ENCODE measurements at places on chromosomes 7 and 10.

DNA sequence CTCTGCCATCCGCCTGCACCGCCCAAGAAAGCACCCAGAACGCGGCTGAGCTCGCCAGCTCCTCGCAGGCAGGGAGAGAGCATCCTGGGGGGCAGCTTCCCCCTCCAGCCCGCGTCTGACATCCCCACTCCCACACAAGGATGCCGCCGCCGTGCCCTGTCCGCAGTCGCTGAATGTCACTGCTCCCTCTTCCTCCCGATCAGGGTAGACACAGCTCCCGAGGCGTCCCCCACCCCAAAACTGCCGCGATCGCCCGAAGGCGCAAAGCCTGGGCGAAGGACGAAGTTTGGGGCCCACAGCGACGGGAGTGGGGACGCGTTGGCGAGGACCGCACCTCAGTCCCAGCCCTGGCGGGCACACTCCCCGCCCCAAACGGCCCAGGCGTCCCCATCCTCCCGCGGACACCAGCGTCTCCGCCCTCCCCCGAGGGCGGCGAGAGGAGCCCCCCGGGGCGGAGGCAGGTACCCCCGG is 1.5 kb upstream of the KAT6B start:
- DNase-seq, result no peak

DNA sequence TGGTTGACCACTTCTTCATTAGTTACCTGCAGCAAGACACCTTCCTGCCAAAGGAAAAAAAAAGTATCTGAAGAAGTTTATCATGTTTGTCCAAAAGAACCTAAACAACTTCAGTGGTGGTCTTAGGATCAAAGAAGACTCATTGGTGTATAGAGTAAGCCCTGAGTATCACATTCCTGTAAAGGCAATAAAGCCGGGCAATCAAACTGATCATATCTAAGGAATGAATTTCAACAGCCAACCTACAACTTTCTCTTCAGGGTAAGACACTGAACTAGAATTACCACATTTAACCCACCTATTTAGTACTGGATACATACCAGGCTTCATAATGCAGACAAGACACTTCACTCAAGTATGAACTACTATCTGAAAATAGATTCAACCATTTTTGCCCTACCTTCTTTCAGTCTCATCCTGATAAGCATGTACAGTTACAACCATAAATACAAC is 10.1 kb downstream of the HNRNPA2B1 start:
- no peak for DNase-seq

- DNase-seq, result no peak
Observed at GRCh38 chr10:33391611-33392465, 57.4 kb upstream of the NRP1 start.

DNA sequence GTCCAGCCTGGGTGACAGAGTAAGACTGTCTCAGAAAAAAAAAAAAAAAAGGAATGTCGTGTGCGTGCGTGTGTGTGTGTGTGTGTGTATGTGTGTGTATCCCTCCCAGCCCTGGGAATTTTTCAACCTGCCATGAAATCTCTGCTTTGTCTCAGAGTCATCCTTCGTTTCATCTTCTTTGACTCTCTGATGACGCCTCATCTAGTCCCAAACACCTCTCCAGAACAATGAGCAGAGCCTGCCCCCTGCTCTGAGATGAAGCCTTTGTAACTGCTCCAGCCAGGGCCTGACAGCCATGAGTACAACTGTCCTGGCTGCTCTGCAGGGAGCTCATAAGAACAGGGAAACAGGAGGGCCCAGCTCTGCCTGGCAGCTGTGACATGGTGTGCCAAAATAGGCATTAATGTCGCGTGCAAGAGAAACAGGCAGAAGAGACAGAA is 149.5 kb downstream of the FAM107B start:
- DNase-seq, result no peak

GRCh38 chr10:11838298-11838852 is 15.2 kb downstream of the PROSER2 start:
- no peak for DNase-seq

DNA sequence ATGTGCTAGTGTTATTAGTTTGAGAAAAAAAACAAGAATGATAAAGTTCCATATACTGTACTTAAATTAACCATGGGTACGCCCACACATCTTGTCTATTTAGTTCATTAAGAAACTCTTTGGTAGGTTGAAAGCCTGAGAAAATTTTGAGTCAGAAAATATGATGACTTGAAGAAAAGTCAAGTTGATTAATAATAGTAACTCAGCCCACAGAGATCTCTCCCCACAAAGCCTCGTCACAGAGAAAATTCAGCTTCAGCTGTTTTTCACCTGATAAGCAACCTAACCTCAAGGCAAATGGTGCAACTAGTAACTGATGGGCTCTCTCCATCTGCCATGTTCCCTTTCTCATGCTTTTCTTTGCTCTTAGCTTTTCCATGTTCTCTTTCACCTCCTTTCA is 1021.6 kb downstream of the GATA3 start:
- DNase-seq, result no peak

- DNase-seq, result no peak
Observed at GRCh38 chr7:24922099-24922773, 57.7 kb downstream of the OSBPL3 start.

- DNase-seq, result no peak
Observed at GRCh38 chr10:72719941-72720592, 28.1 kb downstream of the MCU start.

- DNase-seq, result peak; percentile 36
Observed at GRCh38 chr10:70761031-70761601, 24.1 kb downstream of the TBATA start.

- DNase-seq, result no peak
Observed at GRCh38 chr7:110938165-110938564, 152.8 kb upstream of the LRRN3 start.

- no peak for DNase-seq
Observed at GRCh38 chr10:125014086-125014830, 72.3 kb downstream of the ZRANB1 start.

DNA sequence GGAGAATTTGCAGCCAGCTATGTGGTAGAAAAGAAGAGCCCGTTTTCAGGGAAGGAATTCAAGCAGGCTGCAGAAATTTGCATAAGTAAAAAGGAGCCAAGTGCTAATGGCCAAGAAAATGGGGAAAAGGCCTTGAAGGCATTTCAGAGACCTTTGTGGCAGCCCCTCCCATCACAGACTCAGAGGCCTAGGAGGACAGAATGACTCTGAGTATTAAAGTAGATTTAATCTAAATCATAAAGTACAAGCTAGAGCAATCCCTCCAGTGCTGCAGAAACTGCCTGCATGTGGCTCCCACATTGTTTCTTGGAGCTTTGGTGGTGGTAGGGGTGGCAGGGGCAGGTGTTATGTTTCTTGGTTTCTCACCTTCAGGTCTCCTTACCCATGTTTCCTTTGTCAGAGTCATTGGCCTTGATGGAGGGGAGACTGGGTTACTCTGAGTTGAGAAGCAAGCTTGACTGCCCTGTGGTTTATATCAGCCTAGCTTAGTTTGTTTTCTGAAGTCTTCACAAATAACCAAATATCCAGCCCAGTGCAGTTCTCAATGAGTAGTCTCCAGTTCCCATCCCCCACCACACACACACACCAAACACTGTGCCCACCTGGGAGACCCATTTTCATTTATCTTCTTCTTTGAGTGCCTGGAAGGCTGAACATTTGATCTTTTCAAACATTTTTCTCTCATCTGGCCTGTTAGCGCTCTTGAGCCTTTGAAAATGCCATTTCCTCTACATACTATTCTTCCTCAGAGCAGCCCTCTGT is 34.5 kb downstream of the ITPRIP start:
- DNase-seq, result no peak

DNA sequence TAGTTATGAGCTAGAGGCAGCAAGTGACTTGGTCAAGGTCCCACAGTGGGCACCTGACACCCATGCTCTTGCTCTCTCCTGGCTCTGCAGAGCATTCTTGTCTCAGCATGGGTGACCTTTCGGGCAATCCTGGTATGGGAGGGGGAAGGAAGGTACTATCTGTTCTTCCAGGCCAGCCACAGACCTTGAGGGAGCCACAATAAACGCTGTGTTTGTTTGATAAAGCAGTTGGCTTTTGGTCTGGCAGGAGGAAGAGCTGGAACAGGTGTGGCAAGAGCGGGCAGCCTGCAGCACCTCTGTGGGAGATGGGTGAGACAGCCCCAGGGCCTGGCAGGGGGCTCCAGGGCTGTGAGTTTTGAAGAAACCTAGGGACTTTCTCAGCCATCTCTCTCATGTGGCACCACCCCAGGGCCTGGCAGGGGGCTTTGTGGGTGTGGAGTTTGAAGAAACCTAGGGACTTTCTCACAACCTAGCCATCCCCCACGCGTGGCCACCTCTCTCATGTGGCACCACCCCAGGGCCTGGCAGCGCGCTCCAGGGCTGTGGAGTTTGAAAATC is 11.4 kb downstream of the CLDN3 start:
- no peak for DNase-seq

DNA sequence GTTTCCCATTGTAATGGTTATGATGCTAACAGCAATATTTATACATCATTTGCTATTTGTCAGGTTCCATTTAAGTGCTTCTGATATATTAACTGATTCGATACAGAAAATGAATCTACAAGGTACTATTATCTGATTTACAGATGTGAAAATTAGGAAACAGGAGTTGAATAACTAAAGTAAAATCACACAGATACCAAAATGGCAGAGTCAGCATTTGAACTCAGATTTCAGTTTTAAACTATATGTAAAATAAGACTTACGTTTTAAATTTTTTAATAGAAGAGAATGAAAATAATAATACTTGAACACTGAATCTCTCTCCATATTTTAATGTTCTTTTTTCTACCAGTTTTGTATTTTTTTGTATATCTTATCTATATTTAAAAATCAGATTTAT is 313.2 kb downstream of the MDFIC start:
- no peak for DNase-seq

- DNase-seq, result peak; percentile 53
Observed at GRCh38 chr10:18214691-18215563, 74.7 kb downstream of the CACNB2 start.

DNA sequence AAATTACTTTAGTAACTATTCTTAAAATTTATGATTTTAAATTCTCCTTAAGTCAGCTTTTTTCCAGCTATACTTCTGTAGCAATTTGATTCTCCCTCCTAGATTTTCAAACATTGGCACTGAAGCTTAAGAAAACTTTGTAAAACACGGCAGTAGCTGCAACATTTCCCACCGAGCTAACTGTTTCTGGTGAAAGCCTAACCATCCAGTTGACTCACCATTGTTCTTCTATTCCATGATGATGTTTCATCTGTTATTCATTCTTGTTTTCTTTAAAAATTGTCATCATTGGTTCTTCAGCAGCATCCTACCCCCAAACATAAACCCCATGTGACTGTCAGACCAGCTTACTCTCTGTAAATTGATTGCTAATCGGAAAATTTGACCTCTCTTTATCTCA is 312.3 kb downstream of the DGKB start:
- DNase-seq, result no peak

GRCh38 chr7:13794581-13794980 is 194.9 kb downstream of the ETV1 start:
- no peak for DNase-seq

DNA sequence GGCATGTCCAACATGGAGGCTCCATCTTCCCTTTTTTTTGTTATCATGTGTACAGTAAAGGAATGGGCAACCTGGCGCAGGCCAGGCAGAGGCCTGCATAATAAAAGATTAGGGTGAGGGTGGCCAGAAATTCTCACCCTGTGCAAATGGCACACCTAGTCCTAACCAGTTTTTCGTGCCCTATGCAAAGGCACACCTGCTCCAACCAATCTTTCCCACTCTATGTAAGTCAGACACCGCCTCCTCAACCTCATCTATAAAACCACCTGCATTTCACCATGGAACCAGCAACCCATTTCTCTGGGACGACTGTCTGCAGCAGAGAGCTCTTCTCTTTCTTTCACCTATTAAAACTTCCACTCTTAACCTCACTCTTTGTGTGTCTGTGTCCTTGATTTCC is 16.1 kb downstream of the TBATA start:
- no peak for DNase-seq

GRCh38 chr10:77045085-77045484 is 592.5 kb downstream of the KCNMA1 start:
- no peak for DNase-seq

DNA sequence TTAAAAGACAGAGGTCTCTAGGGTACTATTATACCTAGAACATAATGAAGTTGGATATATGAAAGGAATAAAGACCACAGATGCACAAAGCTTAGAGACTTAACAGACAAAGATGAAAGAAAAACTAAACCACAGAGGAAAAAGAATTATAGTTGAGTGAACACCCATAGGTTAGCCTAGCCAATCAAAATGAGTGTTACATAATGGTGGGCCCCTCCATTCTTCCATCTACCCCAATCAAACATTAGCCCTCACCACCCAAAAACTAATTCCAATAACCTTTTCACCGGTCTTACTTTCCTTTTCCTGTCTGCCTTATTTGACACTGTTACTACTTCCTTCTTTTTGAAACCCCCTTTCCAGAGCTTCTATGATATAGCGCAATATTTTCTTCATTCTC is 130.1 kb downstream of the ELMO1 start:
- no peak for DNase-seq

DNA sequence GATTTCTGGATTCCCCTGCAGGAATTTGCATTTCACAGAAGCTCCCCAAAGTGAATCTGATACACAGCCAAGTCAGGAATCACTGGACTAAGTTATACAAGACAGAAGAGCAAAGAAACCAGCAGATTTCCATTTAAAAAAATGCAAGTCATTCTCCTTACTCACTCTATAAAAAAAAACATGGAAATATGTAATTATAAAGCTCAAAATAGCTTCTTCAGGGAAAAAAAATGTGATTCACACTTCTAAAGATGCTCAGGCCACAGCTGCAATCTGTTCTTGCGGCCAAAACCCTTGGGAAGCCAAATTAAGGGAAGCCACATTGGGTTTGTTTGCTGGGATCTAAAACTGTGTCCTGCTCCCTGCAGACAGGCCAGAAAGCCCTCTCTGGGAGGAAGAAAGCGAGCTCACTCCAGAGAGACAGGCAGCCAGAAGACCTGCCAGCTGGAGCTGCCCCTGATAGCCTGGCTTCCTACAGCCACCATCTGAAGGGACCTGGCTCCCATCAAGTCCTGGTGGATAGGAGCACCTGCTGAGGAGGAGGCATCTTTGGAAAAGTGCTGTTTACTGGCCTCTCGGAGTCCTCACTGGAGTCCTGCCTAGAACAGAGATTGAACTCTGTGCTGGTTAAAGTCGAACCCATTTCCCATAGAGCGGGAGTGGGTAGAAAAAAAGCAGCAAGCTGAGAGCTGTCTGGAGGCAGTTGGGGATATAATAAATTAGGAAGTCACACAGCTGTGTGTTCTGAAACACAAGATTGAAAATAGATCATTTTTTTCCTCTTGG is 359.2 kb upstream of the AOAH start:
- DNase-seq, result no peak

DNA sequence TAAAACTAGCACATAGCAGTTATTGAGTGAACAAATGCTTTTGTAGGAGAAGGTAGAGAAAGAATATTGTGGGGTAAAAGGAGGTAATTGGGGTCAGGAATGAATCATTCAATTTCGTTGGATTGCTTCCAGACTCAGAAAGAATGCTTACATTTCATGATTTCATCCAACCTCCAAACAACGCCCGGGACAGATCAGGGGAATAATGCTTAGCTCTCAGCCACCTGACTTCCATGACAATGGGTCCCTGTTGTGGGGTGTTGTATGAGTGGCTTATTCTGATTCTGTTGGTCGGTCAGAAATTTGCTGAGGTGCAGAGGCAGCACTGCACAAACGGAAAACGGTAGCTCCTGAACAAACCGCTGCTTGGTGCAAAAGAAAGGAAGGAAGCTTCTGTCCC is 24.0 kb upstream of the INPP5F start:
- DNase-seq, result no peak

- DNase-seq, result no peak
Observed at GRCh38 chr7:116630357-116630756, 41.6 kb upstream of the MET start.

Measured in brain pericyte (primary cell).